Endothelial cell of umbilical vein (primary cell): ENCODE measurements at places on chromosomes 6 and 20. TPM values are rescaled to one million over a fixed set of nuclear protein-coding genes. Genes with fewer than 3 reads are reported as not detected.

The SCGN gene
- total RNA-seq: not detected in 2 replicates

The CST8 gene
- not detected in 2 replicates for total RNA-seq

The CD93 gene
- total RNA-seq: 346 and 413 TPM in 2 replicates

The ZBTB9 gene
- 8.0 and 8.7 TPM in 2 replicates for total RNA-seq

The TP53TG5 gene
- total RNA-seq: not detected in 2 replicates

The TMEM151B gene
- total RNA-seq: 0.07 TPM in 1 of 2 replicates, not detected in the other

The NMBR gene
- not detected in 2 replicates for total RNA-seq

The NDRG3 gene
- total RNA-seq: 27.7 and 28.4 TPM in 2 replicates

The CDSN gene
- total RNA-seq: not detected in 2 replicates

The TDRD6 gene
- total RNA-seq: 0.05 TPM in 1 of 2 replicates, not detected in the other

The DNAH8 gene
- 0.29 and 0.97 TPM in 2 replicates for total RNA-seq

The OARD1 gene
- 11.1 and 13.0 TPM in 2 replicates for total RNA-seq

The OVOL2 gene
- not detected in 2 replicates for total RNA-seq

The GSTA2 gene
- not detected in 2 replicates for total RNA-seq

The TLDC2 gene
- total RNA-seq: not detected in 2 replicates

The RUNX2 gene
- total RNA-seq: 0.28 TPM in 1 of 2 replicates, not detected in the other

The CALHM4 gene
- 0.72 TPM in 1 of 2 replicates, not detected in the other for total RNA-seq

The PAX1 gene
- not detected in 2 replicates for total RNA-seq

The RIMS1 gene
- 0.44 TPM in 1 of 2 replicates, not detected in the other for total RNA-seq

The CBLN4 gene
- not detected in 2 replicates for total RNA-seq

The MLIP gene
- total RNA-seq: 11.6 and 14.5 TPM in 2 replicates

The RSPH3 gene
- total RNA-seq: 3.0 and 3.3 TPM in 2 replicates

The SH3BGRL2 gene
- 10.7 and 15.2 TPM in 2 replicates for total RNA-seq

The XKR7 gene
- total RNA-seq: 0.04 TPM in 1 of 2 replicates, not detected in the other
